ENCODE measurements at places on chromosomes 13 and 19.

- DNase-seq: no peak
Observed at GRCh38 chr19:15448044-15448777, 1.5 kb downstream of the WIZ start.

GRCh38 chr13:45341799-45342500 lies 967 bp upstream of the TPT1 start:
- no peak for DNase-seq

DNA sequence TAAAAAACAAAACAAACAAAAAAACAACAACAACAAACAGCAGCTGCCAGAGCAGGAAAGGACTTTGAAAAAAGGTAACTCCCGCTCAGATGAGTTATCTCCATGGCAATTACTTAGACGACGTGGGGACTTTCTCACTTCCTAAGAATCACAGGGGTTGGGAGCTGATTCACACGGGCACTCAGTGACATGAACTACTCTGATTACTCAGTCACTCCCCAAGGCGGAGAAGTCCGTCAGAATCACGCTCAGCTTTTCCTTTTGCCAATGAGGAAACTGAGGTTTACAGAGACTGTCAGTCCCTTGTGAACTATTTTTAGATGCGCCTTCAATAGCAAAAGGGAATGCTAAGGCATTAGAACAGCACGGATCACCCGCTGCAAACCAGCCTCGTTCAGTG lies 32.3 kb upstream of the MATK start:
- DNase-seq: no peak

GRCh38 chr13:31885994-31886393 lies 145.6 kb upstream of the FRY start:
- no peak for DNase-seq

- no peak for DNase-seq
Observed at GRCh38 chr19:954672-955494, 29.0 kb downstream of the ARID3A start.

DNA sequence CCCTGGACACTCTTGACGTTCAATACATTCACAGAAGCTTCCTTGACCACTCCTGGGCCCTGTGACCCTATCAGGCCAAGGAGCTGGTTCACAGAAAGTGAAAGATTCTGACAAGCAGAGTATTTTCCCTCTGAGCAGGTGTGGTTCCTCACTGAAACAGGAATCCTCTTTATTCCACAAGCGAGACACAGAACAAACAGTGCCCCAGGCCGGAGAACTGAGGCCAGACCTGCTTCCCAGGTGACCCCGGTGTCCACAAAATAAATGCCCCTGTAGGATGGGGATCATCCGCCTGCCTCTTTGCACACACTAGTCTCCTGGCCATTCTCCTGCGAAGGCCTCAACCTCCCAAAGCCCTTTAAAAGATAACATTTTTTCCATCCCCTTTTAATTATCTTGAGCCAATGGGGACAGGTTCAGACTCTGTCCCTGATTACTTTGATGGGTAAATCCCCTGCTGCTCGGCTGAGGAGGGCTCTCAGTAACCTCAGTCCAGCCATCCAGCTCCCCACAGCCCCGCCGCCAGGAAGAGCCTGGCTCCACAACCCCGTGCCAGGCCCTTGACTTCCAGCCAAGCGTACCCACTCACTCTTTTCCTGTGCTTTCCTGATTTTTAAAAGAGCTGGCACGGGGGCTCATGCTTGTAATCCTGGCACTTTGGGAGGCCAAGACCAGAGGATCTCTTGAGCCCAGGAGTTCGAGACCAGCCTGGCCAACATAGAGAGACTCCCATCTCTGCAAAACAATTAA lies 129.1 kb downstream of the FOXO1 start:
- no peak for DNase-seq

- DNase-seq: peak; percentile 88
Observed at GRCh38 chr19:49676136-49676783, 811 bp upstream of the PRMT1 start.

GRCh38 chr13:27528908-27529307 lies 78.5 kb upstream of the MTIF3 start:
- DNase-seq: no peak

All from keratinocyte (primary cell).